AG04450 (cell line): ENCODE measurements at places on chromosomes 2 and 18.

DNA sequence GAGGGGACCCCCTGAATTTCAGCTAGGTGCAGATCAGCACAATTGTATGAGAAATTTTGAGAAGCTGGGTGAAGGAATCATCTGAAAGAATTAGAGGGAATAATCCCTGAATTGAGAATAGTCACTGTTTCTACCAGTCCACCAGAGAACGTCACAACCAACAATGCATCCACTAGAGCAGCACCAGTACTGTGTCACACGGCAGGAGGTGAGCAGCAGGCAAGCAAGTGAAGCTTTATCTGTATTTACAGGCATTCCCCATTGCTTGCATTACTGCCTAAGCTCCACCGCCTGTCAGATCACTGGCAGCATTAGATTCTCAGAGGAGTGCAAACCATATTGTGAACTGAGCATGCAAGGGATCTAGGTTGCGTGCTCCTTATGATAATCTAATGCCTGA is 40.7 kb downstream of the GDF7 start:
- DNase-seq, result no peak

GRCh38 chr2:20725782-20726181 is 58.8 kb downstream of the GDF7 start:
- DNase-seq, result no peak

DNA sequence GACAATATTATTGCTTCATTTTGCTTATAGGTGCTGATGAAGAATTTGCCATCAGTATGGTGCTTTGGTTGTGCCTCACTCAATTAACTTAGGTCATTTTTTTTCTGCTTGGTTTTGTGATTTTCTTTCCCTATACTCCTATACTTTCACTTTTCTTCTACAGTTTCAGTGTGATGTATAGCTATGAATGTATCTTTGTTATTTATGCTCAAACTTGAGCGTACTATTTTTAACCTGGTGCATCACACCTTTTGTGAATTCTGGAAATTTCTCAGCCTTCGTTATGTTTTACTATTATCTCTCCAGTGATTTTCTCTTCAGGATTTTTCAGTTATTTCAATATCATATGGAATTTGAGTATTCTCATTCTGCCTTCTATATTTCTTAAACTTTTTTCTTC is 2035.3 kb upstream of the LRRTM1 start:
- DNase-seq, result no peak

GRCh38 chr2:128633501-128633900 is 314.8 kb upstream of the HS6ST1 start:
- no peak for DNase-seq

- no peak for DNase-seq
Observed at GRCh38 chr2:241812730-241813643, 4.0 kb downstream of the NEU4 start.
